HT1080 (cell line): ENCODE measurements at places on chromosomes 1 and 21. TPM values are rescaled to one million over a fixed set of nuclear protein-coding genes. Genes with fewer than 3 reads are reported as not detected.
A peak's percentile ranks its signal among the peaks of the same experiment; 100 is the strongest.

DNA sequence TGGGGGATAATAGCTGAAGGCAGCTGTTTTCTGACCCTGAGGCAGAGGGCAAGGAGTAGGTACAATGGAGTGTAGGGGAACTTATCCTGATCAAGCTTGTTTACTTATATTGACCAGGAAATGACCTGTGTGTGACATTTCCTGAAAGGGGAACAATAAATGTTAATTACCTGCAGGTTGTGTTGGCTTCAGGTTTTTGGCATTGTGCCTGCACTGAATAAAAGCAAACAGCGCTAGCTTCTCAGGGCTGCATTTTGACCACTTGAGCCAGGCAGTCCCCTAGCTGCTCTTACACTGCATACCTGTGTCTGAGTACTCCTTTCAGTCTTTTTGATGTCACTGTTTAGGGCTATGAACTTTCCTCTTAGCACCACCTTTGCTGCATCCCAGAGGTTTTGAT is 40.6 kb downstream of the DRAM2 start:
- DNase-seq: no peak

DNA sequence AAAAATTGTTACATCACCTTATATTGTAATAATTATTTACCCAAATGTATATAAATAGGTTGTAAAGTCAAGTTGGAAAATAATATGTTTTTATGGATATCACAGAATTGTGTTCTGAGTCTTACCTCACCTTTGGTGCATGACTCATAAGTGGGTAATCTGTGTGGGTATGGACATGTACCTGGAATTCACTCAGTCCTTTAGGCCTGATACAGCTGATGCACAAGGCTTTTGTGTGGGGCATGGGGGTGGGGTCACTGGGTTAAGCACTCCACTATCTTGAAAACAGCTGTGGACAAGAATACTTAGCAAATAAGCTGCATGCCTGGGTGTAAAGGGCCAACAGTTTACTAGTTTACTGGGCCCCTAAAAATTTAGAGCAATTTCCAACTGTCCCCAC is 34.4 kb downstream of the INKA2 start:
- DNase-seq: no peak

DNA sequence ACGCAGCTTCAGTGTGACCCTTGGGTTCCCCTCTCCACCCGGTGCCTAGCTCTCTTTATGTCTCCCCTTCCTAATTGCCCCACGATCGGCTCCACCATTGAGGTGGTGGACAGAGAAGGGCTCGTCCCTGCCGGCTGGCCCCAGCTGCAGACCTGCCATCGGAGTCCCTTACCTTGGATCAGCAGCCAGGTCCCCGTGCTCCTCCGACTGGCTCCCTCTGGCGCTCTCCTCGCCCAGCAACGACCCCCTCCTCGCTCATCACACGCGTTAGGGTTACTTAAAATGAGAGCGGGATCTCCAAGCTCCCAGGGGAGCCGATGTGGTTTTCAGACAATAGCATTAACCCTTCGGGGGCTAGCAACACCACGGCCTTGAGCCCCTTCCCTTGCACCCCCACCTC is 8.1 kb upstream of the ETV3L start:
- no peak for DNase-seq

DNA sequence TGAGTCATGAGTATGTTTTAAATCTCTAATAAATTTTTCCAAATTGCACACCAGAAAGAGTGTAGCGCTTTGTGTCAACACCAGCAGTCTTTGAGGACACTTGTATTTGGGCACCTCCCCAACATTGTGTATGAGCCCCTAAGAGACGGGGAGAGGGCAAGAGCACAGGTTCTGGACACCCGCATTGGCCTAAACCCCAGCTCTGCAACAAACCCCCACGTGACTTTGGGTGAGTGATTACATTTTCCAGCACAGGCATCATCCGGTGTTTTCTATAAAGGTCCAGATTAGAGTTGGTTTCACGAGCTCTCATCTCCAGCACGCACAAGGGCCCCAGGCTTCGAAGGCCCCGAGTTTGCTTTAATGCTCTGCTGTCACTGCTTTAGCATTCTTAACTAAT is 66.3 kb upstream of the SLC45A1 start:
- no peak for DNase-seq

GRCh38 chr1:24919791-24920532 is 10.1 kb downstream of the RUNX3 start:
- DNase-seq: no peak

DNA sequence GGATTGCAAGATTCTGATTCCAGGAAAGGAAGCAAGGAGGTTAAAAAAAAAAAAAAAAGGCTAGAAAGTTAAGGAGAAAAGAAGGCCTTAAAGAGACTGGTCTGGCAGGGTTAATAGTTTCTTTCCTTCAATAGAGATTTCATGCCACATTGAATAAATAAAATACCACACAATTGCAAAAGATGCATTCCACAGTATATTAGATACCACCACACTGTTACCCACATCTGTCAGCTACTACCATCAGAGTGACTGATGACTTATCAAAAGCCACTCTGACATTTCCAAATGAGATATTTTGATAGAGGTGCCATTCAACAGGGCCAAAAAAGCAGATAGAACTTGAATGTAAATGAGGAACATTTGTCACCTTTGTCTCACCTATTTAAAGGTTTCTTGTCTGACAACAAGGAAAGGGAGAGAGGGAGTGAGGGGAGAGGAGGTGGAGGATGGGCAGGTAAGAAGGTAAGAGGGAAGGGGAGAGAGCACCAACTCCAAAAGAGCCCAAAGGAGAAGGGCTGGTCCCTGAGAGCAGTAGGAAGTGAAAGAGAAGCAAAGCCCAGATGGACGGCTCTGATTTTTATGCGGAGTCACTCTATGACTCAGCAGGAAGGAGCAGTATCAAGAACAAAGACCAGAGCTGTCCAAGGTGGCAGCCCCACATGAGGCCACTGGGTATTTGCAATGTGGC is 38.3 kb downstream of the LRRN2 start:
- DNase-seq: peak; percentile 74

- no peak for DNase-seq
Observed at GRCh38 chr1:201208236-201208635, 17.6 kb downstream of the IGFN1 start.

- DNase-seq: no peak
Observed at GRCh38 chr1:44256762-44257554, 43.7 kb downstream of the DMAP1 start.

GRCh38 chr1:94725566-94725965 is 94.6 kb upstream of the SLC44A3 start:
- peak; percentile 77 for DNase-seq

DNA sequence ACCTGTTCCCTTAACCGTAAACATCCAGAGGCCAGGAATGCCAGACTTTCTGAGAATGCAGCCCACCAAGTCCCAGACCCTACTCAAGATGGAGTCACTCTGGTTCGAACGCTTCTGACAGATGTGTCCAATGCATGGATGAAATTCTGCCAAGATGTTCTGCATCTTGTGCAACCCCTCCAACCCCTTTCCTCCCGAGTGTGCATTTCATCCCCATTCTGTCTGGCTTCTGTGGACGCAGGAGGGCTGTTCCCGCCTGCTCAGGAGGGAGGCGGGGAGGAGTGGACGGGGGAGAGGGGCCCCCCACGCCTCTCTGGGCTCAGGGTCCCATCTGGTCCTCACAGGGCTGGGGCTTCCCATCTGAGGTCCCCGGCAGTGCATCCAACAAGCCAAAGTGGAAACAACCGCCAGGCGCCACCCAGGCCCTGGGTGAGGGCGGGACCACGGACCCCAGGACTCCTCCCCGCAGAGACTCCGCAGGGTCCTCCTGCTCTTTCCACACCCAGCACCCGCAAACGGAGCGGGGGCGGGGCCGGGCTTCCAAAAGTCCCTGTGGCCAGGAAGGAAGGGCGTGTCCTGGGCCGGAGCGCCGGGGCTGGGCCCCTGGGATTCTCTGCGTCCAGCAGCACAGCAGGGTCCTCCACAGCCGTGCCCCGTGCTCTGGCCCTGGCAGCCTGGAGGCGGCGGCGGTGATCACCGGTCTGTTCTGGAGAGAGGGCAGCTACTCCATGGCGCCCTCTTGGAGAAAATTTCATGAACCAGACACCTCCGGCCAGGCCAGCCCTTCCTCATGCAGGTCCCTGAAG is 27.8 kb upstream of the SUMO3 start:
- peak; percentile 37 for DNase-seq

DNA sequence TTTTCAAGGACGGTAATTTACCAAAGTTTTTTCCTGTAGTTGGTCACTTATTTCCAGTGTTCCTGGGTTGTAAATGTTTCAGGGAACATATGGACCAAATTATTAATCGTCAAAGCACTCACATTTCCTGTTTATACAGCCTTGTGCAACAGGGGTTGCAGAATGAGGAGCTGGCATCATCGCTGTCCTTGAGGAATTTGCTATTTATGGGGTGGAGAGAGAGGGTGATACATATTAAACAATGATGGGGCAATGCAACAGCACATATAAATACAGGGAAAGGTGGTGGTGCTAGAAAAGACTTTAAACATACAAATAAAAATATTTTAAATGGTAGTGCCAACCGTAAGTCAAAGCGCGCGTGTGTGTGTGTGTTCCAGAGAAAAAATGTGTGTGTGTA is 369.8 kb downstream of the NPHP4 start:
- DNase-seq: no peak

- DNase-seq: no peak
Observed at GRCh38 chr1:162835157-162835899, 25.6 kb downstream of the CCDC190 start.

GRCh38 chr1:223180731-223181321 is 37.8 kb upstream of the TLR5 start:
- DNase-seq: no peak

GRCh38 chr1:243598433-243598832 is 251.6 kb downstream of the AKT3 start:
- peak; percentile 89 for DNase-seq

DNA sequence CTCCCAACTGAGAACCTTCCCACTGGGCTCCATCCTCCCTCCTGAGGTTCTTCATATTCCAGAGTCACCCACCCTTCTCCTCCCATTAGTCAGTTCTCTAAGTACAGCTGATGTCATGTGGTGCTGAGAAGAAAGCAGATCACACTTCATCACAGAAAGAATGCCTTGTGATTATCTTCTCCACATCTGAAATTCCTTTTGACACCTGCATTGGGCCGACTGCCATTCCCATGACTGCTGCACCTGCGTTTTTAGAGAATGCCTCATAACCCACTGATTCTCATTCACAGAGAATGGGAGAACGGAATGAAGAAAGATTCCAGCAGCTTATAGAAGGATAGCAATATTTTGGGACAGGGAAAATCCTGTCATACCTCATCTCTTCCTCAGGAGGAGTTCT is 14.3 kb downstream of the LEPR start:
- no peak for DNase-seq

DNA sequence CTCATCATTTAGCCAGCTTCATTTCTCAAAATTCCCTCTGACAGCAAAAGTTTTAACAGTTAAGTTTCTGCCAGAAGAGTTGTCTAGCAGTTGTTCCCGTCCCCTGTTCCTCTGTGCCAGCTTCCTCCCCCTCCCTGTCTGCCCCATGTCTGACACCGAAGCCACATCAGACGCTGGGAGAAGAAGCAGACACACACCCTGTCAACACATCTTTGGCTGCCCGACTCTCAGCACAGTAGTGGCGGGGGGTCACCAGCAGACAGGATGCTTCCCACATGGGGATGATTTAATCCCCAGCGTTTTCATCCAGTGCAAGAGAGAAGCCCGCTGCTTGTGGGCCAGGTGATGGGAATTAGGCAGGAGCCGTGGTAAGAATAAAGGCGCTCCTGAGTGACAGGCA is 379.4 kb upstream of the RUNX1 start:
- no peak for DNase-seq

DNA sequence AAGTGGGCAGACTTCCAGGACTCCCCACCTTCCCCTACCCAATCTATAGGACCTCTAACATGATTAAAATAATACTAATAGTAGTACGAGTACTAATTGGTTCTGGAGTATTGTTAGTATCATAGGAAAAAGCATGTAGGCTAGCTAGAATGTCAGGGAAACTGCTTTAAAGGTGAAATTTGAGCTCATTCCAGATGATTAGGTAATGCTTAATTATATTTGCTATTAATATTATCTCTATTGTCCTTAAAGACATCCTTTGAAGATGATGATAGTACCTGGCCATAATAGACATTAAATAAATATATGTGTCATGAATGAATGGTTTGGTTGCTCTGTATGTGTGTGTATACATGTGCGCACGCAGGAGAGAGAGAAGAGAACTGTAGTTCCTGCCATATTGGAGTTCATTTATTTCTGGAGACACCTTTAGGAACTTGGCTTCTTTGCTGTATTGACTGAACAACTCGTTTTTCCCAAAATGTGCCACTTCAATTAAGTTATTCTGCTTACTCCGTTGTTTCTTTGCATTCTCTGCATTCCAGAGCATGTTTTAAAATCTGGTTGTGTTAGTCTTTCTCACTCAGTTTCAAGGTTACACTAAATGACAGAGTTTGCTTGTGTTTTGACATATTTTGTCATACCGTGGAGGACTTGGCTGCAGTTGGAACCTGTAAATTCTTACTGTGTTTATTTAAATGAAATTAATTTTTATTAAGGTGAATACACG is 117.1 kb downstream of the OSBPL9 start:
- DNase-seq: no peak

- DNase-seq: peak; percentile 73
Observed at GRCh38 chr1:84753516-84754385, 63.5 kb upstream of the SSX2IP start.

- no peak for DNase-seq
Observed at GRCh38 chr1:114178936-114179335, 25.3 kb upstream of the SYT6 start.

Gene DCDC2B
- total RNA-seq: not detected in 2 replicates

Gene AMY2A
- not detected in 2 replicates for total RNA-seq

Gene TTC34
- total RNA-seq: 0.10 and 0.13 TPM in 2 replicates

Gene PCP4L1
- 0.10 and 0.27 TPM in 2 replicates for total RNA-seq

Gene PADI6
- total RNA-seq: not detected in 2 replicates

Gene RAP1GAP
- total RNA-seq: 0.03 and 0.19 TPM in 2 replicates
